ENCODE measurements at places on chromosomes 5 and 9. TPM values are rescaled to one million over a fixed set of nuclear protein-coding genes. Genes with fewer than 3 reads are reported as not detected.

MRPL50 gene
- total RNA-seq = 11.3 TPM

PPP3R2 gene
- not detected for total RNA-seq

FBXL7 gene
- 40.4 TPM for total RNA-seq

GARIN3 gene
- total RNA-seq = not detected

ADAMTS19 gene
- total RNA-seq = 0.27 TPM

SPINK7 gene
- not detected for total RNA-seq

GADD45G gene
- 3.5 TPM for total RNA-seq

TRIM7 gene
- total RNA-seq = 3.2 TPM

OGN gene
- 71.7 TPM for total RNA-seq

POLR3G gene
- total RNA-seq = 5.6 TPM

CATSPER3 gene
- 0.80 TPM for total RNA-seq

DMGDH gene
- total RNA-seq = 8.0 TPM

PCDHGC4 gene
- total RNA-seq = 4.5 TPM

CARD9 gene
- total RNA-seq = 4.0 TPM

ANKRD20A1 gene
- 4.1 TPM for total RNA-seq

GOLM1 gene
- 20.9 TPM for total RNA-seq

SLIT3 gene
- 50.6 TPM for total RNA-seq

RNF183 gene
- total RNA-seq = not detected

SMC5 gene
- 52.9 TPM for total RNA-seq

SCGB3A2 gene
- 1.0 TPM for total RNA-seq

FTMT gene
- total RNA-seq = not detected

SPATA31D4 gene
- not detected for total RNA-seq

CER1 gene
- not detected for total RNA-seq

LRRC19 gene
- not detected for total RNA-seq

TRAF1 gene
- 8.0 TPM for total RNA-seq

CDX1 gene
- total RNA-seq = not detected

SLC36A2 gene
- 30.2 TPM for total RNA-seq
